Stimulated activated CD4-positive, alpha-beta T cell treated with anti-CD3 and anti-CD28 coated beads, Interleukin-1b, Interleukin-23, amount 100 ng/mL, for 48 hours (primary cell): ENCODE measurements at places on chromosomes 2 and 18.
A peak's percentile ranks its signal among the peaks of the same experiment; 100 is the strongest.

DNA sequence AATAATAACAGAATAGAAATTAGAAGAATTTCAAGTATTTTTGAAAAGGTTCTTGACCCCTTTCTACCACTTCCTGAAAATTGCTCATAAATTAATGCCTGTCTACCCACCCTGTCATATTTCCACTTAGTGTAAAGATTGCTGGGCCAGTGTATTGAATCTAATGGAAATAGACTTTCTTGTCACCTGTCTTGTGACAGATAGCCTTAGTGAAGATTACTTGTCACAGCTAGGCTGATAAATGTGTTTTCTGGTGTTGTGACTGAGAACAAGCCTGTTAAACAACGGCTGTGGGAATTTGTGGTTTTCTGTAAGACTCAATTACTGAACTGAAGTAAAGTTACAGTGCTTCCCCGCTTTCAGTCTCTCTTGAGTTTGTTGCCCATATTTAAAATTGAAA, 37.0 kb downstream of the PIK3C3 start:
- DNase-seq, result no peak

DNA sequence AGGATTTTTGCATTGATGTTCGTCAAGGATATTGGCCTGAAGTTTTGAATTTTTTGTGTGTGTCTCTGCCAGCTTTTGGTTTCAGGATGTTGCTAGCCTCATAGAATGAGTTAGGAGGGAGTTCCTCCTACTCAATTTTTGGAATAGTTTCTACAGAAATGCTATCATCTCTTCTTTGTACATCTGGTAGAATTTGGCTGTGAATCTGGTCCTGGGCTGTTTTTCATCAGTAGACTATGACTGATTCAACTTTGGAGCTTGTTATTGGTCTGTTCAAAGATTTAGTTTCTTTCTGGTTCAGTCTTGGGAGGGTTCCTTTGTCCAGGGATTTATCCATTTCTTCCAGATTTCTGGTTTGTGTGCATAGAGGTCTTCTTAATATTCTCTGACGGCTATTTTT, 166.7 kb downstream of the ST6GAL2 start:
- DNase-seq, result no peak

DNA sequence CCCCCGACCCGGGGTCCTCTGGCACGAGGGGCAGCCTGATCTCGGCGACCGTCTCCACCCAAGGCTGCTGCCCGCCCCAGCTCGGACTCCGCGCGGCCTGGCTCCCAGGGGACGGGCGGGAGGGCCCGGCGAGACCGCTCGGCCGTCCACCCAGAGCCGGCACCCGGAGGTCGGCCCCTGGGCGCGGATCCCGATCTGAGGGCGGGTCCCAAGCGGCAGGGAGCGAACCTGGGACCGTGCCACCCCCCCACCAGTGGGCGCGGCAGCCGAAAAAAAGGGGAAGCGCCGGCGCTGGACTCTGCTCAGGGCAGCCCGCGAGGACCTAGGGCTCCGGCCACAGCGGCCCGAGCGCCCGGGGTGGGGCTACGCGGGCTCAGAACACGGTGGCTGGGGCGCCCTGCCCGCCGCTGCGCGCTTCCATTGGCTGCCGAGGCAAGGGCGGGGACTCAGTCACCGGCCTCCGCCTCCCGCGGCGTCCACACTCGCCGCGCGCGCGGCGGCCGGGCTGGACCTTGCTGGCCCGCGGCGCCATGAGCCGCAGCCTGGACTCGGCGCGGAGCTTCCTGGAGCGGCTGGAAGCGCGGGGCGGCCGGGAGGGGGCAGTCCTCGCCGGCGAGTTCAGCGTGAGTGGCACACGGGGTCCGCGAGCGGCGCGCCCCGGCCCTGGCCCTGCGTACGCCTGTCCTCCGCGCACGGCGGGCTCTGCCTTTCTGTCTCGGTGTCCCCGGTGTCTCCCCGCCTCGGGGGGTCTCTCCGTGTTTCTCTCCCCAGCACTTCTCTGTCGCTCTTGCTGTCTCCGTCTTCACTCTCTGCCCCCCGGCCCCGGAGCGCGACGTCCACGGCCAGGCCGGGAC, at the start of gene PTPN18:
Gene PTPN18, plus strand, starts transcription at position 479 of the 854 bp plus-strand sequence. Its CDS starts 52 bp downstream, at position 531.
- peak; percentile 40 for DNase-seq

GRCh38 chr2:219595256-219595655, 2.4 kb upstream of the STK11IP start:
- no peak for DNase-seq

DNA sequence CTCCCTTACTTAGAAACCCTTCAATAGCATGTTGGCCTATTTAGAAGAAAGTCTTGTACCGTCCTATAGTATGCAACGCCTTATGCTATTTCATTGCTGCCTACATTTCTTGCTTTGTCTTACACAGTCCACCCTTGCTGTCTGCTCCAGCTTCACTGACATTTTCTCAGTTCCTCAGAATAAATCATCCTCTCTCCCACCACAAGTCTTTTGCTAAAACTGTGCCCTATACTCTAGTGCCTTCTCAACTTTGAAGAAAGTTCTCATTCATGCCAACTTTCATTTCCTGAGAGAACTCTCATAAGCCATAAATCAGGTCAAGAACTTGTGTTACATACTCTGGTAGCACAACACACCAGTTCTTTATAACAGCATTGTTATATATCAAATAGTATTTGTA, 54.3 kb upstream of the COL3A1 start:
- no peak for DNase-seq

DNA sequence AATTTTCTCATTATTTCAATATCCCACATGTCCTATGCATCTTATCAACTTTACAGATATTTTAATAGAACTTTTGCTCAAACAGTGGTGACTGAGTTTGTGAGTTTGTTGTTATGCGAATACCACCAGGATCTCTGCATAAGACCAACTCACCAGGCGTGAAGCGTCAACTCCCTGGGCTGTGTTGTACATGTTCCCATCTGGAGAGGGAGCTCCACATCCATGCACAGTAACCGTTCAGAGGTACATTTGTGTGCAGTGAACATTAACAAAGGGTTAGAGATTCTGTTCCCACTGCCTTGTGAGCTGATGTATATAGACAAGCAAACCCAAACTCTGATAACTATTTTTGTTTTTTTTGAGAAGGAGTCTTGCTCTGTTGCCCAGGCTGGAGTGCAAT, 188.7 kb downstream of the MYT1L start:
- DNase-seq, result no peak

DNA sequence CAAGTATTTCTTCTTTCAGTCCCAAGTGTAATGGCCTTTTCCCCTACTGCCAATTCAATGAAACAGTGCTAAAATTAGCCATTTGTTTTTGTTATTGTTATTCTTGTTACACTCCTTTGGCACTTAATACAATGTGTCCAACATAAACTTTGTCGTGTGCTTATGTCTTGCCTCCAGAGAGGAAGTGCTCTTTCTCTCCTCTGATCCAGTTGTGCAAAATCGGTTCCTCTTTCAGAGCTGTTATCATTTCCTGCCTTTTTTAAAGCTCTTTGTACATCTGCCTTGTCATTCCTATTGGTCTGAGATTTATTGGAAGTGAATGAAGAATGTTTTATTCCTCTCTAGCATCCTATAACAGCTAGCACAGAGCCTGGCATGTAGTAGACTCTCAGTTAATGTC, 623.2 kb upstream of the ID2 start:
- DNase-seq, result no peak

DNA sequence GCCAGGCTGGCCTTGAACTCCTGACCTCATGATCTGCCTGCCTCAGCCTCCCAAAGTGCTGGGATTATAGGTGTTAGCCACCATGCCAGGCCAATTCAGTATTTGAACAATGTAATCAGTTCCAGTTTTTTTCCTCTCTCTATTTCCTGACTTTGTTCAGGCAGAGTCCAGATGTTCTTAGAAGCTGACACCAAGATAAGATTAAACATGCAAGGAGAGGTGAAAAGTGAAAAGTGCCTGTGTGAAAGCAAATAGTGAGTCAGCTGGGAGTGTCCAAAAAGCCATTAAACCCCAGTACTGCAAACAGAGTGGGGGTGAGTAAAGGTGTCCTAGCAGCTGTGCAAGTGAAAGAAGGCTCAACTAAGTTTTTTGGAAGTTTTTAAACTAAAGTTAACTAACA, 231.5 kb downstream of the PTH2R start:
- no peak for DNase-seq

- no peak for DNase-seq
Measured at GRCh38 chr18:52844323-52844722, 504.3 kb downstream of the DCC start.

- no peak for DNase-seq
Measured at GRCh38 chr2:38627391-38627790, 24.7 kb upstream of the HNRNPLL start.

- DNase-seq, result no peak
Measured at GRCh38 chr2:218982586-218983262, 2.3 kb downstream of the FEV start.

DNA sequence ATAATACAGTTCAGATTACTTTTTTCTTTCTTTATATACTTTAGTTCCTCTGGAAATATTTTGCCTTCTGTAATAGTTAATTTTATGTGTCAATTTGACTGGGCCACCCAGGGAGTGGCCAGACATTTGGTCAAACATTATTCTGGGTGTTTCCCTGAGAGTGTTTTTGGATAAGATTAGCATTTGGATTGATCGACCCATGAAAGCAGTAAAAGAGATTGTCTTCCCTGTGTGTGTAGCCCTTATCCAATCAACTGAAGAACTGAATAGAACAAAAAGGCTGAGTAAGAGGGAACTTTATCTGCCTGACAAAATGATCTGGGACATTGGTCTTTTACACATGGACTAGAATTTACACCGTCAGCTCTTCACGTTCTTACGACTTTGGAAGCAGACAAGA, 1190.1 kb upstream of the FAM98A start:
- DNase-seq, result no peak

GRCh38 chr2:179884193-179884592, 22.8 kb upstream of the ZNF385B start:
- no peak for DNase-seq

DNA sequence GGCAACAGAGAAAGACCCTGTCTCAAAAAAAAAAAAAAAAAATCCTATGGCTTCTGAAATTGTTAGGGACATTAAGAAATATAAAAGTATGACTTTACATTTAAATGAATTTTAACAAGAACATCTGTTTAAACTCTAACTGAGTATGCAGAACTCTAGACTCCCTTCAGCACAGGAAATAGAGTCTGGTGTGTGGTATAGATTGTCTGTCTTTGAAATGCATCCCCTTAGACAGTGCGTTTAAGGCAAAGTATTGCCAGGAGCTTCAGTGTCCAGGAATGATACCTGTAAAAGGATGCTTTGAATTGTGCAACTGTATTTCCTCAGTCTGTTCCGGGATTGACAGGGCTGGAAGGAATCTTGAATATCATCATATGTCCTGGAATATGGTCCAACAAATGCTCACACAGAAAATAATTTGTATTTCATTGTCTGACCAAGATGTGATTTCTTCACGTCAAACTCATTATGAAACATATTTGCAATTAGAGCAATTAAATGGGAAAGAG, 133.0 kb upstream of the RASGRP3 start:
- no peak for DNase-seq
